ENCODE measurements at places on chromosomes 2 and 18.

- DNase-seq = no peak
These were observed 60.5 kb downstream of the CDK15 start for GRCh38 chr2:201866643-201867473.

- no peak for DNase-seq
These were observed 61.2 kb upstream of the SLC39A10 start for GRCh38 chr2:195595825-195596224.

DNA sequence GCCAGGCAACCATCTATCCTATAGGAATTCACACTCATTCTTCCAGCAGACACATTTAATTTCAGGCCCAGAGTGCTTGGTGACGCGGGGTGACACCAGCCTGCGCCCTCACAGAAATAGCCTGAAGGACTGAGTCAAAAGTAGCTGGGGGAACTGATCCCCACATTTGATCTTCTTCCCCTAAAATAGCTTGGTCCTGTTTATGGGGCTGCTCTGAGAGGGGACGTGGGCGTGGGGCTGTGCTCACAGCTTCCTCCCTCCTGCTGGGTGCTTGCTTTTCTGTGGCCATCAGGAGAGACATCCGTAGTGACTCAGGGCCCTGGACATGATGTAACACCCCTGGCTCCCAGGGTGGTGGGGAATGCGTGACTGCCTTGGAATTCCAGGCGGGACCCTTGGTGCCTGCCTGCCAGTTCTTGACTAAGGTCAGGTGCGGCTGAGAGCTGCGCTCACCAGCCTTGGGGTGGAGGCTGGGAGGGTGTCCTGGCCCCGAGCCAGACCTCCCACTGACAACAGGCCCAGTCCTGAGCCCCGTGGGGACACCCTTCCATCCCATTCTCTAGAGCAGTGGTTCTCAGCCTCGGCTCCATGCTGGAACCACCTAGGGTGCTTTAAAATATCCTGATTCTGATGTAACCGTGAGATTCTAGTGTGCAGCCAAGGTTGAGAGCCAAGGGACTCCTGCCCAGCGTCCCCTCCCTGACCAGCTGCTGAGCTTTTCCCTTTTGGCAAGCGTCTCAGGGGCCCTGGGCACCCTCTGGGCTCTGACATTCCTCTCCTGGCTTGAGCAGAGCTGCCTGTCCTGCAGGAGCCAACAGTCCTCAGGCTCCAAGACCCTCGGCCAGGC, 47.4 kb upstream of the SMAD7 start:
- peak; percentile 72 for DNase-seq

GRCh38 chr2:106561803-106562202, 74.6 kb downstream of the CD8B2 start:
- no peak for DNase-seq

DNA sequence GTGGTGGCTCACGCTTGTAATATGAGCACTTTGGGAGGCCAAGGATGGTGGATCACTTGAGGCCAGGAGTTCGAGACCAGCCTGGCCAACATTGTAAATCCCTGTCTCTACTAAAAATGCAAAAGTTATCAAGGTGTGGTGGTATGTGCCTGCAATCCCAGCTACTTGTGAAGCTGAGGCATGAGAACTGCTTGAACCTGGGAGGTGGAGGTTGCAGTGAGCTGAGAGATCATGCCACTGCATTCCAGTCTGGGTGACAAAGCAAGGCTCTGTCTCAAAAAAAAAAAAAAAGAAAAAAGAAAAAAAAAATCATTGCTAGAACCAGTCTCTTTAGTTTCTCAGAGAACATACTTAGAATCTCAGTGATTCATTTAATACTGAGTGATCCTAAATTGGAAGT, 217.1 kb downstream of the DYM start:
- DNase-seq = no peak

GRCh38 chr2:191386938-191387536, 141.8 kb downstream of the MYO1B start:
- DNase-seq = no peak

- no peak for DNase-seq
These were observed 879 bp upstream of the ADAM23 start for GRCh38 chr2:206442474-206442832.

DNA sequence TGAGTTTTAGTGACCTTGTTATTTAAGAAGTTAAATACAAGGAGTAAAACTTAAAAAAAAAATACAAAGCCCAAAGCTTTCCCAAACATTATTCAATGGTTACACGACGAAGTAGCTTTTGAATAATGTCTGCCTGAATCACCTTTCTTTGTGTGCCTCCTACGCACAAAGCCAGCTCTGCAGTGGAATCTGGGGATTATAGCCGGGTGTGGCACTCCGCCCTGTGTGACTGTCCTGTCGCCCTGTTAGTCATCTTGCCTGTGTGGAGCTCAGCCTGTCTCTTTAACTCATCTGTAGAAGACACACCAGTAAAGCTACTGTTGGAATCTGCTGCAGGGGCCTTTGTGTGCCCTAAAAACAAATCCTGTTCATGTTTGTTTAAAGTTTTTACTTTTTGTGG, 79.4 kb upstream of the TCF7L1 start:
- DNase-seq = no peak

- peak; percentile 42 for DNase-seq
These were observed 2.9 kb upstream of the DLX2 start for GRCh38 chr2:172105471-172106107.

GRCh38 chr2:67037655-67038054, 359.5 kb upstream of the ETAA1 start:
- DNase-seq = no peak

DNA sequence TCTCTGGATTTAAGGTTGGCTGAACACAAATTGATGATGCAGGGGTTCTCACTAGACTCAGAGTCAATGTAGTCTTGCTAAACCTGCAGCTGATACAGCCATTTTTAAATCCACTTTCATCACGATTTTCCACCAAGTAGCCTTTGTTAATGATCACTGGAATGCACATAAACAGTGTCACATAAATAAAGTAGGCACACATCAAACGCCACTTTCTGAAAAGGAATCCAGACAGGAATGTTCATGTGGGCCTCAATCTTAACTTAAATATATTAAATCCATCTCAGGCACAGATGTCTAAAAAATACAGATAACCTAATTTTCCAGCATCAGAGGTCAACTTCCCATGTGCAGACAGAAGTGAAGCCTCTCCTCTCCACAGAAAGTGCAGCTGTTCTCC, 58.3 kb downstream of the LAMA1 start:
- DNase-seq = no peak

DNA sequence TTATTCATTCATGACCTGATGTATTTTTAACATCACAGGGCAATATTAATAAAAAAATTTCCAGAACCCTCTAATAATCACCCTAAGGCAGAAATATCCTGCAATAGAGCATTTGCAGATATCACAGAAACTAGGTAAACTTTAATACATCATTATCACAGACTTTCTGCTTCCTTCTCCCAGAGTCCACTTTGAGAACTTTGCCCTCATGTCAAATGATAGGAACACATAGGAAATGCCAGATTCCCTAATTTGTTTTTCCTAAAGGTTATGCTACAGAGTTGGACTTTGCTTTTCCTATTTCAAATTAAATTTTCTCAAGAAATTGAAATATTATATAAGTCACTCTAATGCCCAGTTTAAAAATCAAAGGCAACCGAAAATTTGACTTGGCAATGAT, 352.8 kb upstream of the LRP1B start:
- DNase-seq = no peak

GRCh38 chr2:145194673-145195072, 674.8 kb upstream of the ZEB2 start:
- peak; percentile 27 for DNase-seq

DNA sequence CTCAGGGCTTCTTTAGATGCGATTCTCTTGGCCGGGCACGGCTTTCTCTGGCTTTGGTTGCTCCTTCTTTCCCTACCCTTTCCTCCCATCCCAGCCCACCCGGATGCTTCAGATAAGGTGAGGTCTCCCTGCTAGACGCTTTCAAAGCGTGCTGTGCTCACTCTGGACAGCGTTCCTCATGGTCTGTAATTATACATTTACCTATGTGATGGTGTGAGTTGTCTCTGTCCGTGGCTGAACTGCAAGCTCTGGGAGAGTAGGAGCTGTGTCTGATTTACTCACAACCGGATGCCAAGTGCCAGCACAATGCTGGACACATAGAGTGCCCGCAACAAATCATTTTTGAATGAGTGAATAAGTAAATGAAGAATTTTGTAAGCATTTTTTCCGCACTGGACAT, 26.8 kb upstream of the PNPT1 start:
- no peak for DNase-seq

DNA sequence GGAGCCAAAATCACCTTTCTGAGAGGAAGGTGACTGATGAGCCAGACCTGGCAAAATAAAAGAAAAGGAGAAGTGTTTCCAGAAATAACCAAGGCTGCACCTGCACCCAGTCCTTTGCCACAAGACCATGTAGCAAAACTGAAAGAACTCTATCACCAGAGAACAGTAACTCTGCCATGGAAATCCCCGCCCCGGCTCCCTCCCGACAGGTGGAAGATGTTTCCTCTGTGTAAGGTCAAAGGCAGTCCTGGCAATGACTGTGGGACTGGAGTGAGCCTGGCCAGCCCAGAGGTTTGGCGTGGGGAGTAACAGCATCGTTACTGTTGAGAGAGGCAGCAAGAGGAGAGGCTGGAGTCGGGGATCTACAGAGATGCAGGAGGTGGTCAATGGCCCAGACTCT, 42.3 kb downstream of the SPRED2 start:
- DNase-seq = no peak

DNA sequence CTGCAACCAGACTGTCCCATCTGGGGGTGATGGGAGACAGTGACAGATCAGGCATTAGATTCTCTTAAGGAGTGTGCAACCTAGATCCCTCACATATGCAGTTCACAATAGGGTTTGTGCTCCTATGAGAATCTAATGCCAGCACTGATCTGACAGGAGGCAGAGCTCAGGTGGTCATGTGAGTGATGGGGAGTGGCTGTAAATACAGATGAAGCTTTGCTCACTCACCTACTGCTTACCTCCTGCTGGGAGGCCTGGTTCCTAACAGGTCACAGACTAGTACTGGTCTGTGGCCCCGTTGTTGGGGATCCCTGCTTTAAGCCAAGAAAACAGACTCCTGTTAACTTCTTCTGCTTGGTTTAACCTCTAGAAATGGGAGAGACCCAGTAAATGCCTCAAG, 3.2 kb downstream of the CYP27A1 start:
- DNase-seq = no peak

- DNase-seq = peak; percentile 18
These were observed 1.2 kb downstream of the CNOT9 start for GRCh38 chr2:218569661-218570500.

DNA sequence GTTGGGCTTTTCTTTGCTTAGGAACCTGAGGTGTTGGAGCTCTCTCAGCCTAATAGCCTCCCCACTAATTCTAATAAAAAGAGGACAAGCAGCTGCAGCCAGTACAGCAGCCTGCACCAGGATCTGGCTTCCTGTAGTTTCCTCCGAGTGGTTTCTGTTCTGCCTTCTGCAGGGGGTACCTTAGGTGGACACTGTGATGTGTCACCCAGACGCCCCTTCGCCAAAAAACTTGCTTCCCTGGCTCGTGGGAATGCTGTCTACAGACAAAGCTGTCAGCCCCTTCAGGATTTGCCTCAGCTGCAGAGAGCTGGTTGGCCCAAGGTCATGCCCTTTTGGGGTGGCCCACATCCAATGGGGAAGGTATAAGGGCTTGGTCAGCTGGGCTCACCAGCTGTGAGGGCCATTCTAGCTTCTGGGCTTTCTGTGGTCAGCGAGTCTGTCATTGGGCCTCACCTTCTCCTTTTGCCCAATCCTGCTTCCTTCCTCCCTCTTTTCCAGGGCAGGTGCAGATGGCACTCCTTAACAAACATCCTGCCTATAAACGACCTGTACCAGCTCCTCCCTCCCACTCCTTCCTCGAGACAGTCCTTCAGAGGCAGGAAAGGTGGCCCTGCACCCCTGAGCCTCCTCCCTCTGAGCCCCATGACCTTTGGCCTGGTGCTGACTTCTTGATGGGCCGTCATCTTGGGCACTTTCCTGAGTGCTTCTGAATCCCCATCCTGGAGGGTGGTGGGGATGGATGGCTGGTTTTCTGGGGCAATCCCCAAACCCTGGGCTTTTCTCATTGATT, 44.0 kb upstream of the ROCK2 start:
- no peak for DNase-seq

DNA sequence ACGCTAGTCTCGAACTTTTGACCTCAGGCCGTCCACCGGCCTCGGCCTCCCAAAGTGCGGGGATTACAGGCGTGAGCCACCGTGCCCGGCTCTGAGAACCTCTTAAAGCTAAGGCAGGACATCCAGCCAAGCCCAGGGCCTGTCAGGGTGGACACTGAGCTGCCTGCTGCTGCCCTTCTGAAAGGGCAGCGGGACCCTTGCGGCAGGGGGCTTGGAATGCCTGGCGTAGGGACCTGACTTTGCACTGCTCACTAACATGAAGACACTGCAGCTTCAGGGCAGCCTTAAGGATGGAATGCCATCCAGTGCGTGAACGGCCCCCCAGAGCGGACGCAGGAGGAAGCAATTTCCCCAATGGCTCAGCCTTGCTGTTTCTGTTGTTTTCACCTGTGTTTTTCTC, 9.0 kb downstream of the CYS1 start:
- DNase-seq = no peak

DNA sequence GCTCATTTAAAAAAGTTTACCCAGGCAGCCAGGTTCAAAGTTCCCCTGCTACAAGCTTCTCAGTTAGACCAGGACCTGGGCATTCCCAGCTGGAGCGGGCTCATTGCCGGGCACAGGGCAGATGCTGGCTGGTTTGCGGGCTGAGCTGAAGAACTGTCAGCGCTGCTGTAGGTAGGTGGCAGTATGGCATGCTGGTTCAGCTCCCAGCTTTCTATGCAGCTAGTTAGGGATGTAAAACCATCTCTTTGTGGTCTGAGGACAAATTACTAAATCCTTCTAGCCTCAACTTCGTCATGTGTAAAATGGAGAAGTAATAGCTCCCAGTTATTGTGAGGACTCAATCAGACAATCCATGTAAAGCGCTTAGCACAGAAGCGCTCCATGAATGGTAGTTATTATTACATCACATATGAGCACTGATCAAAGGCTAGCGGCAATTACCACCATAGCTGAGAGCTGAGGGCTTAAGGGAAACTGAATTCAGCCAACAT, 2.4 kb upstream of the LDLRAD4 start:
- peak; percentile 73 for DNase-seq

- DNase-seq = no peak
These were observed 62.9 kb downstream of the POMC start for GRCh38 chr2:25105336-25106085.

- no peak for DNase-seq
These were observed 209.4 kb downstream of the ZEB2 start for GRCh38 chr2:144310484-144310883.
